Stimulated activated CD8-positive, alpha-beta memory T cell treated with anti-CD3 and anti-CD28 coated beads, Interleukin-4, amount 100 ng/mL, for 4 hours (primary cell): ENCODE measurements at places on chromosomes 5 and 9.

DNA sequence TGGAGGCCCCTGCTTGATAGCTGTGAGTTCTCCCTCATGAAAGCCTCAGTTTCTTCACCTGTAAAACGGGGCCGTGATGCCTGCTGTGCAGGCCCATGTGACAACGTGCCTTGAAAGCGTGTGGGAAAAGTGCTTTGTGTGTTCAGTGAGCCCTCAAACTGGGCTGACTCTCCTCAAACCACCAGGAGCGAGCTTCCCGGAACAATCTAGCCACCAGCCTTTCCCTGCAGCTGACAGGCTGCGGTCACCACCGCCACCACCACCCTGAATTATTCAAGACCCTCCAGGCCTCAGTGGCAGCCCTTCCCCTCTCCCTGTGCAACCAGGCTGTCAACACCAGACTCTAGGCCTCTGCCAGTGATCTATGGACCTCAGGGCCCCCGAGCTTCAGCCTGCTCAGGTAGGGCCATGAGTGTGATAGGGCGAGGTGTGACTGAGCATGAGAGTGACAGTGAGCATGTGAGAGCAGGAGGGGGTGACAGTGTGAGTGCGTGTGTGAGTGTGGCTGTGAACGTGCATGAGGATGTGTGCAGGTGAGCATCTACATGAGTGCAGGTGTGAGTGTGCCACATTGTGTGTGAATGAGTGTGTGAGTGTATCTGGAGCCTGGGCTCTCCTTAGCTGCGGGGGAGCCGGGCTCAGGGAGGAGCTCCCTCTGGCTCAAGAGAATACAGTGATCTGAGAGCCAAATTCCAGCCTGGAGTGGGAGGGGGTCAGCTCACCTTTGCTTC, 53.3 kb upstream of the PSD2 start:
- no peak for DNase-seq

- DNase-seq, result no peak
These were observed 27.9 kb downstream of the BICD2 start for GRCh38 chr9:92736563-92737215.

DNA sequence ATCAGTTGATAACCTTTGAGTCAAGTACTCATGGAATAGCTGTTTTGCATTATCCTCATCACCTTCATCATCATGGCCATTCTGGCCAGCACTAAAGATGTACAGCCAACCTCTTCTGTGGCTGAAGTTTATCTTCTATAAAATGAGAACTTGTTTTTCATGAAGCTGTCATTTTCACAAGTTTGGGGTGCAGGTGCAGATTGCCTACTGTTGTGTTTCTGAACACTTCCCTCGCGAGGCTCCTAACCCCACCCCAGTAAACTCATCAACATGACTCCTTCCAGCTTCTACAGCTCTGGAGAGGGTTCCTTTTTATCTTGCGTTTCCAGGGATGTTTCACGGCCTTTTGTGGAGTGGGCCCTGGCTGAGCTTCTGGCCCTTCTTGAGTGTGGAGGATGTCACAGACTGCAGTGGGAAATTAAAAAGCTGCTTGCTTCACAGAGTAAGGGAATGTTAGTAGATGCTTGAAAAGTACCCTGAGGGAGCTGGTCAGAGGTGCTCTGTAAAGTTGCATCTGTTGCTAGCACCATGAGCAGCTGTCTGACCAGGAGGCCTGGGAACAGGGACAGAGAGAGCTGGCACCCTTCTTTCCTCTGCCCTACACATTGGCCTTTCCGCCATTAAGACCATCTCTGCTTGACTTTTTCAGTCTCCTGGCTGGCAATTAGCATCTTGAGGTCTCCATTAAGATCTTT, 24.9 kb downstream of the SYK start:
- DNase-seq, result no peak

DNA sequence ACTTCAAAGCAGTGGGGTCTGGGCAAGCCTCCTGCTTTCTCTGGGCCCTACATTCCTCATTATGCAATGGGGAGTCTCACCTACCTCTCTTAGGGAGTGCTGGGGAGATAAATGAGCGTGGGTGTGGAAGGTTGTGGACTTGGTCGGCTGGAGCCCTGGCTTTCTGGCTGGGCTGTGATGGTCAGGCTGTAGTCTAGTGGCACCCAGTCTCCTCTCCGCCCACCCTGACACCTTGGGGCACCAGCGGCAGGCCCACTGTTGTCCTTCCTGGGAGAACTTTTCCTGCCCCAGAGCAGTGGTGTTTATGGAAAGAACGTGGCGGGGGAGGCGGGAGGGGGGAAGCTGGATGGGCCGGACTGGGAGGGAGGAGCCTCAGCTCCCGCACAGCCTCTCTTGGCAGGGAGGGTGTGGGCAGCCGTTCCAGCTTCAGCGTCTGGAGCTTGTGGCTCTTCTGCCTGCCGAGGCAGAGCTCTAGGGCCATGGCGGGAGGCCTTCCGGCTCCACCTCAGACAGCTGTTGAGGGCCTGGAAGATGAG, 4.1 kb downstream of the PTGS1 start:
- DNase-seq, result no peak

DNA sequence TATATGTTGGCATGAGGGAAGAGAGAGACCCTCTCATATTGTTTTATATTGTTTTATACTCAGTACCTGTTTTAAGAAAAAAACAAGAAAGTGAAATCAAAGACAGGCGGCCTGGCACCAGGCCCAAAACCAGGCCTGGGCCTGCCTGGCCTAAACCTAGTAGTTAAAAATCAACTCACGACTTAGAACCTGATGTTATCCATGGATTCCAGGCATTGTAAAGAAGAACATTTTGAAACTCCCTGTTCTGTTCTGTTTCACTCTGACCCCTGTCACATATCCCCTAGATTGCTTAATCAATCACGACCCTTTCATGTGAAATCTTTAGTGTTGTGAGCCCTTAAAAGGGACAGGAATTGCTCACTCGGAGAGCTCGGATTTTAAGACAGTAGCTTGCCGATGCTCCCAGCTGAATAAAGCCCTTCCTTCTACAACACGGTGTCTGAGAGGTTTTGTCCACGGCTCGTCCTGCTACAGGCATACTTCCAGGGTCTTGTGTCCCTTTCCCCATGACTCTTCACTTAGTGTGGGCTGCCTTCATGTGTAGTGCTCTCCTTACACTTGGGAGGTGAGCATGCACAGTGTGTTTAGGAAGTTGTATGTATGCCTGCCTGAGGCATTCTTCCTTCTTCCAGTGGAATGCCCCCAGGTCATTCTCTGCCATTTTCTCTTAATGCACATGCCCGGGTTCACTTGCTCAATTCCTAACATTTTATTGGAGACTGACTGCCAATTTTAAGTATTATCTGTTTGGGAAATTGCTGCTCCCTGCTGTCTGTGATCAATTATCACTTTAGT, 17.8 kb downstream of the TBCA start:
- DNase-seq, result no peak

DNA sequence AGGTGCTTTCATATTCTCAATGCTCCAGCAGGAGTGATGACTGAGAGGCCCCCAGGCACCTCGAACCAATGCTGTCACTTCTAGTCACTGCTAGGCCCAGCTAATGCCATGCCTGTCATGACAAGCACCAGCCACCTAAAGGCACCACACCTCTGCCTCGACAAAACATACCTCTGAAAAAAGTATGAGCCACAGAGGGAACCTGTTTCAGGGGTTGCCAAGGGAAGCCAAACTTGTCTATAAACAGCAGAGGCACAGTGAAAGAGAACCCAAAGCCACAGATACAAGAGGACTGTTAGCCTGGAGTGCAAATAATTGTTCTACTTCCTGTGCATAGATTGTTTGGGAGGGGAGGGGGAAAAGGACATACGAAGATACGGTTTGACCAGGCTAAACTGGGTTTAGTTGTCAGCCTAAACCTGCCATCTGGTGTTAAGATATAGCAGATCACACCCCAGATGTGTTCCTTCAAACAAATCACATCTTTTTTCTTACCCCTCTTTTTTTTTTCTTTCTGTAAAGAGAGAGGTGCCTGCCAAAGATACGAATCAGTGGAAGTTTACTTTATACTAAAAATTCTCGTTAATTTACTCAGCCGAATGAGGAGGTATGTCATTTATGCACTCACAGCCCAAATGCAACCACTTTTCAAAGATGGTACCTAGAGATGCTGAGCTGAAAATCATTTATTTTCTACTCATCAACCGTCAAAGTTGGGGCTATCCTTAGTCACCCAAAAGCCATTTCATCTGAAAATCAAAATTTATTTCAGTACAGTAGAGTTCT, 45.7 kb downstream of the BNC2 start:
- no peak for DNase-seq

- DNase-seq, result no peak
These were observed 15.9 kb downstream of the NFIL3 start for GRCh38 chr9:91407580-91408318.

GRCh38 chr9:130431536-130432303, 13.0 kb upstream of the ASS1 start:
- DNase-seq, result no peak

- no peak for DNase-seq
These were observed 113.0 kb downstream of the COL23A1 start for GRCh38 chr5:178476972-178477754.

DNA sequence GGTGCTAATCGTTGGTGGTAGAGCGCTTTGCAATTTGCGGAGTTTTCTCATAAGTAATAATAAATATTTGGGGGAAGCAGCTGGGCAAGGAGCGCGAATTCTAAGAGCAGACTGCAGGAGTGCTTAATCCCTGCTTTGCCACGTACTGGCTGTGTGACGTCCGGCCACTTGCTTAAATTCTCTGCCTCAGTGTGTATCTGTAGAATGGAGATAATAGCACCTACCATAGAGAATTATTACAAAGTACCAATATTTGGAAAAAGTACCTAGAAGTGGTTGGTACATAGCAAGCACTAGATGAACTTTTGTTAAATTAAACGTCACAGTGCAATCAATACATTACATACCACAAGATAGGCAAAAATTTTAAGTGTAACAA, 598 bp upstream of the TMED7 start:
- no peak for DNase-seq

GRCh38 chr9:136366826-136367225, 3.3 kb upstream of the DNLZ start:
- DNase-seq, result no peak

- no peak for DNase-seq
These were observed 50.1 kb upstream of the RETREG1 start for GRCh38 chr5:16666883-16667398.

DNA sequence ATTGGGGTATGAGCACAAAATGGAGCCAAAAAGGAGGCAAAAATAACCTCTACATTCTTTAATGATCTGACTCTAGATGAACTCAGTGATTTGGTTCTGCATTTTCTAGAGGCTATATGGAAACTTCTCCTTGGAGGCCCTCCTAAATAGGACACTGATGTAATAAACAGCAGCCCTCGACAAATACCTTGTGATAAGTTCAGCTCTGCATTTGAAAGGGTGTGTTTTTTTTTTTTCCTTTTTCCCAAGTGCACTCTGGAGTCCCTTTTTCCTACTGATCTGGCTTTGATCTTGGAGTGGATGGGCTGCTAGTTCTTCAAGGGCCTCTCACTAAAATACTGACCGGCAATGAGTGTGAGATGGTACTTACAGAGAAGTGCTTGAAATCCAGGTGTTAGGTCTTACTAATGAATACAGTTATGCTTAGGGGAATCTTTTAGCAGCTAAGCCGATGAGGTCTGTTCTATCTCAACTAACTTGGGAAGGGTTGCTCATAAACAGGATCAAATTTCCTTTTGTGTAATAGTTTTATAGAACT, 161.7 kb downstream of the MAST4 start:
- DNase-seq, result no peak

GRCh38 chr9:69485466-69485865, 160.5 kb downstream of the ENTREP1 start:
- DNase-seq, result no peak

- no peak for DNase-seq
These were observed 110.8 kb upstream of the POC5 start for GRCh38 chr5:75828029-75828428.

DNA sequence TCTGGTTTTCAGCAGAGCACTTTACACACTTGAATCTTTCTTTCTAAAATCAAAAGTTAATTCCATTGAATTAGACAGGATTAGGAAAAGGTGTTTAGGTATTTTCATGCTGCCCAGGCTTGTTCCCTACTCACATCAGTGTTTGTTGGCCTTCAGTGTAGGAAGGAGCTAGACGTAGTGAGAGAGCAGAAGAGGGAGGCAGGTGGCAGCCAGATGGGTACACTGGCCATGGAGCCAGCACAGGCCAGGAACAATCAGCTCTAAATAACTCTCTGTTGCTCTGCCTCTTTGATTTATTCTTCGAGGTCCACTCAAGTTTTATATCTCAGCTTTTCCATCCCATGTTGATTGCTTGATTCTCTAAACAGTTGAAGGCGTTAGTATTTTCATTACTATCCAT, 529.6 kb downstream of the PSAT1 start:
- DNase-seq, result no peak

DNA sequence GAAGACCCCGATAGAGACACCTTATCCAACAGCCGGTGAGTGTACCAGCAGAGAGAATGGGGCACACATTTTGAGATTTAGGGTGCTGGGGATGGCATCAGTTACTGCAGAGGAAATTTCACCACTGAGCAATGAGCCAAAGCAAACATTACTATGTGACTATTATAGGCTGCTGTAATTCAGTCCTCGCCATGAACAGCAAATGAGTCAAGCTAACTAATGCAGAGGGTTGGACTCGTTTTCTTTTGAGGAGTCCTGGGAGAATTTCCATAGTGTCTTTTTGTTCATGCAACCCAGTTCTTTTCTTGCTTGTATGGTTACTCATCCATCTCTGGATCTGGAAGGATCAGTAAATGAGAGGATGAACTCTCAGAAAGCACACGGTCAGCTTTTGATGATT, 323.8 kb downstream of the PSAT1 start:
- DNase-seq, result no peak

DNA sequence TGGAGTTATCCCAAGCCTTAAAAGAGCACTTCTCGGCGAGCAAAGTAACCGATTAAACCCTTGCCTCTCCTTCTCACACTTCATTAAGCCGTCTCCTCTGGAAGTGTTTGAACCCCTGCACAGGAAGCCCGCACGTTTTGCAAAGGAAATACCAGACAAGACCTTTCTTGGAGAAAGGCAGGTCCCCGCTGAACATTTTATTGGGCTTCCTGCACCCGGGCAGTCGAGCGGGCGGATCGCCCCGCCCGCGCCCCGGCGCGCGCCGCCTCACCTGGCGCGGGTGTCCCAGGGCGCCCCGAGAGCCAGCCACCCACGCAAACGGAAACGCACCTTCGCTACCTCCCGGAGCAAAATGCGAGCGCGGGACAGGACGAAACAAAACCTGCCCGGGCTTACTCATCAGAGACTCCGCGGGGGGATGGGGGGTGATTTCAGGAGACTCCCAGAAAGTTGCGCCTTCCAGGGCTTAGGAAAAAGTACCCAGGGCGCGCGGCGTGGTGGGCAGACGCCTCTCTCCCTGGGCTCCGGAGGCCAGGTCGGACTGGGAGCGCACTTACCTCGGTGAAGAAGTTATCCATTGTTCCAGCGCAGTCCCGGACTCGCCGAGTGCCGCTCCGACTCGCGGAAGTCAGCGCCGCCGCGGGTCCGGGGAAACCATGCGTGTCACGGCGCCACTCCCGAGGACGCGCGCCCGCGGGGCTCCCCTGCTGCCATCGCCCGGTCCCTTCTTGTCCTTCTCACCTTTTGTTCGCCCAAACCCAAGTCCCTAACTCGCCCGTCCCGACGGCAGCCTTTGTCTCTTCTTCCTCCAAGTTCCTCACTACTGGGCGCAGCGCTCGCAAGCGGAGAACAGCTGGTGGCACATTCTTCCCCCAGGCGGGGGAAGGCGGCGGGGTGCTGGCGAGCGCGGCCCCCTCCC, 598 bp downstream of the MYO10 start:
- DNase-seq, result no peak
